ENCODE measurements at places on chromosomes 11 and 22. TPM values are rescaled to one million over a fixed set of nuclear protein-coding genes. Genes with fewer than 3 reads are reported as not detected.

CCDC82 gene
- total RNA-seq = 28.4 TPM

EMID1 gene
- 15.2 TPM for total RNA-seq

- no peaks in the 10 kb centered on the region for H3K36me3 ChIP-seq
- H3K4me1 ChIP-seq = peaks cover 8% of the 10 kb centered on the region
- H3K4me3 ChIP-seq = peak overlapping the region; percentile 32
- DNase-seq = peak; percentile 81
- H3K27me3 ChIP-seq = no peaks in the 10 kb centered on the region
- H3K27ac ChIP-seq = no peak overlapping the region
Measured at GRCh38 chr11:122202951-122203456, 87.0 kb upstream of the BLID start.

- no peak overlapping the region for H3K4me3 ChIP-seq
- no peak overlapping the region for H3K27ac ChIP-seq
- no peaks in the 10 kb centered on the region for H3K4me1 ChIP-seq
- DNase-seq = no peak
- H3K36me3 ChIP-seq = no peaks in the 10 kb centered on the region
Measured at GRCh38 chr11:22465620-22466019, 127.4 kb downstream of the SLC17A6 start.

DNA sequence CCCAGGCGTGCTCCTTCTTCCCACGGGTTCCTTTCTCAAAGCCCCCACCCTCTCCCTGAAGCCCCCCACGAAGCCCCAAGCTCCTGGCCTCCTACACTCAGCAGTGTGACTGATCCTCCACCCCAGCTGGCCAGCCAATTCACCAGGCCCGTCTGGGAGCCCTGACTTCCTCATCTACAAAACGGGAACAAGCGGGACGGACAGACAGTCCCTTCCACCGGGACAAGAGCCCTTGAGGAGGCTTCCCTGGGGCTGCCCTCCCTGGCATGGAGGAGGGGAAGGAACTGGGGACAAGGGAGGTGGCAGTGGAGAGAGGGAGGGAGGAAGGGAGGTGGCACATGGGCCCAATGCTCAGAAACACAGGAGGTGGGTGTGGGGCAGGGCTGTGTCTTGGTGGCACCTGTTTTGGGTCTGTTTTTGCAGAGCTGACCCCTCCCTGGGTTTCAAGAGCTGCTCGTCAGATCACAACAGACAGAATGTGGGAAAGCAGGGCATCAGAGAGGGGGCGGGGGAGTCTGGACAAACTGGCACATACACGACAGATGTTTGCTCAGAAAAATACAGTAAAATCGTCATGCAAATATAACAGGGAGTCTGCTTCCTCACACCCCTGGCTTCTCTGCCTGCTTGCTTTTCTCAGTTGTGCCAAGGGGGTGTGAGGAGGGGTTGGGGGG is 56.8 kb downstream of the ELFN2 start:
- H3K4me3 ChIP-seq = no peak overlapping the region
- H3K27ac ChIP-seq = no peak overlapping the region
- H3K27me3 ChIP-seq = peaks cover 3% of the 10 kb centered on the region
- DNase-seq = peak; percentile 74
- no peaks in the 10 kb centered on the region for H3K36me3 ChIP-seq
